ENCODE measurements at places on chromosomes 3 and 15. TPM values are rescaled to one million over a fixed set of nuclear protein-coding genes. Genes with fewer than 3 reads are reported as not detected.

Gene POPDC2
- 853 TPM for total RNA-seq

Gene SLC22A13
- total RNA-seq: not detected

Gene MYRIP
- total RNA-seq: 4.2 TPM

- H3K27me3 ChIP-seq: no peaks in the 10 kb centered on the region
- no peak for DNase-seq
- no peaks in the 10 kb centered on the region for H3K4me1 ChIP-seq
- no peak overlapping the region for H3K4me3 ChIP-seq
- H3K27ac ChIP-seq: no peak overlapping the region
Measured at GRCh38 chr3:187064210-187065115, 74.8 kb downstream of the RPL39L start.

DNA sequence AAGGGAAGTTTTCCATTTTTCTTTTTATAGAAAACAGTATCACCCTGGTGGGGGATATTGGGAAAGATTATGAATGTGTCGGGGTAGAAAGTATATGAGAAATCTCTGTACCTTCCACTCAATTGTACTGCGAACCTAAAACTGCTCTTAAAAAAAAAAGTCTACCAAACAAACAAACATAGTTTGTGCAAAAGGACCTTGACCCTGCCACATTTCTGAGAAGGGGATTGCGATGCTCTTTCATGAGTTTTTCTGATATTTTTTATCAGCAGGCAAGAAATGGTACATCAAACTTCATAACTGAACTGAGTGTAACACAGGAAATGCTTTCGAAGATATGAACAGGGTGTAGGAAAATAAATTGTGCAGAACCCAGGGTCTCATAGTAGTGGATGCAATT lies 286.0 kb downstream of the WDR72 start:
- no peaks in the 10 kb centered on the region for H3K36me3 ChIP-seq
- H3K4me3 ChIP-seq: no peak overlapping the region
- H3K4me1 ChIP-seq: no peaks in the 10 kb centered on the region
- no peak overlapping the region for H3K27ac ChIP-seq
- DNase-seq: no peak
- no peaks in the 10 kb centered on the region for H3K27me3 ChIP-seq

Measured in right atrium auricular region (tissue), 2 donors.